ENCODE measurements at places on chromosomes 3 and 15.
A peak's percentile ranks its signal among the peaks of the same experiment; 100 is the strongest.

DNA sequence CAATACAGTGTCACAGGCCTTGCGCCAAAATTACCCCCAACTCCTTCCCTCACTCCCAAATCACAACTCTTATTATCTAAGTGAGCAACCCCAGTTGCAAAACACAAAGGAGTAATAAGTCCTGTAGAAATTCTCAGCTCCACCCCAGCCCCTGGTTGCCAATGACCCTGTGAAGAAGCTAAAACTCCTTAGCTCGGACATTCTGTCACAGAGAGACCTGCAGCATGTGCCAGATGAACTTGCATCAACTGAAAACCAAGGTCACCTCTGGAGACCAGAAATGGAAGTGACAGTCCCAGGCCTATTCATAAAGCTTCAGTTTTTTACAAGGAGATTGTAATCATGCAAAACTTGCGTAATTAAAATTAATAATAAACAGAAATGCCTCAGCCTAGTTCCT is 55.2 kb downstream of the RBPMS2 start:
- no peak for DNase-seq

GRCh38 chr15:100651253-100651652 is 48.9 kb downstream of the ASB7 start:
- DNase-seq = no peak

- DNase-seq = no peak
Measured at GRCh38 chr15:29936353-29937049, 114.2 kb upstream of the TJP1 start.

DNA sequence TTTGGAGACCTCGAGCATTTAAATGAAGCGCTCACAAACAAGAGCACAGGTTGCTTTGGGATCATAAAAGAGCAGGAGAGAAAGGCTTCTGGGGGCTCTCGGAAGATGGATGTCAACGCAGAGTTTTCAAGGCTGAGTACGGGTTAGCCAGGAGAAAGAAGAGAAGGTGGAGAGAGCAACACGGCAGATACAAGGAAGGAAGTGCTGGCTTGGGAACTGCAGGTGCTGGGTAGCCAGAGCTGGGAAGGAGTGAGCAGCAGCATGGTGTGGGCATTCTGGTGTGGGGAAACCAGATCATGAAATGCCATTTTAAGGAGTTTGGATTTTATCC is 580 bp upstream of the RUBCN start:
- DNase-seq = no peak

DNA sequence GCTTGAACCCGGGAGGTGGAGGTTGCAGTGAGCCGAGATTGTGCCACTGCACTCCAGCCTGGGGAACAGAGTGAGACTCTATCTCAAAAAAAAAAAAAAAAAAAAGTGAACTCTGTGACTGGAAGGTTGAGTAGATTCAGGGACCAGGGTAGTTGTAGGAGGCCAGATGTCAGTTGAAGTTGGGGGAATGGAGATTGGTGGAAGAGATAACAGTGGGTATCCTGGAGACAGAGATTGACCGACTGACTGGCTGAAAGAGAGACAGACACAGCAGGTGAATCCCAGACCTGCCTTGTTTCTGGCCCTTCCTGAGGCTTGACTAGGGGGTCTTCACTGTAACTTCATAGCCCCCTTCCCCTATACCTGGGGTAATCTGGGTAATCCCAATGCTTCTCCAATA is 22.1 kb upstream of the RNU6-1 start:
- DNase-seq = no peak

- no peak for DNase-seq
Measured at GRCh38 chr15:57015897-57016296, 97.5 kb downstream of the TCF12 start.

DNA sequence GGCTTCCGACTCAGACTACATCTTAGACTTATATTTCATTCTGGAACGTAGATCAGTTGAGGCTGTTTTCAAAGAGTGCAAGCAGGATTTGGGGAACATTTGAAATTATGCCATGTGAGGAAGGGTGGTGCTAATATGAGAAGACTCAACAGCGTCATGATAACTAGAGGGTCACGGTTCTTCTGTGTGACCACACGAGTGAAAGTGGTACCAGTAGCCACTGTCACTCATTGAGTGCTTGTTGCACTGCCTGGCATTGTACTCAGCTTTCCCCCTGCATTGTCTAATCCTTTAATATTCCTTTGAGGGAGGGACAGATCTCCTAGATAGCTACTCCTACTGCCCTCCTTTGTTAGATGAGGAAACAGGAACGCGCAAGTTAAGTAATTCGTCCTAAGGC is 81.3 kb upstream of the PLXNA1 start:
- no peak for DNase-seq

GRCh38 chr3:187746442-187747281 is 1.4 kb upstream of the BCL6 start:
- no peak for DNase-seq

- peak; percentile 23 for DNase-seq
Measured at GRCh38 chr3:102189956-102190723, 244.7 kb upstream of the ZPLD1 start.

DNA sequence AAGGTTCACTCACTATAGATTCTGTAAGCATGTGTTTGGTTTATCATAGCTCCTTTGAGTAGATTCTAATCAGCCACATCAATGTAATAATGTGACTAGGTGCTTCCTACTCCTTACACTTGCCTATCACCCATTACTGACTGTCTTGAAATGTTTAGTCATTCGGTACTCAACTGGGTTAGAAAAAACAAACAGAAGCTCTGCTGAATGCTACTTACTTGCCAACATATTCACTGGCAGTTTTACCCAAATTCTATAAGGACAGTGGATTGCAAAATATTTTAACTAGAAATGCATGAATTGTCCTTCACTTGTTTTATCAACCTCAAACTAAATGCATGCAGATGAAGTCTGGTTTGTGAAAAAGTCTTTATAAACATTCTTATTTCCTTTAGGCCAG is 352.1 kb upstream of the ALCAM start:
- DNase-seq = peak; percentile 28

GRCh38 chr3:144033863-144034262 is 62.2 kb downstream of the DIPK2A start:
- no peak for DNase-seq

- DNase-seq = no peak
Measured at GRCh38 chr3:190338717-190339116, 16.5 kb upstream of the CLDN1 start.

GRCh38 chr3:39435006-39435748 is 28.7 kb downstream of the RPSA start:
- no peak for DNase-seq

GRCh38 chr3:126478581-126479310 is 3.1 kb upstream of the ZXDC start:
- no peak for DNase-seq

GRCh38 chr3:13098192-13098988 is 25.2 kb upstream of the IQSEC1 start:
- DNase-seq = no peak

- no peak for DNase-seq
Measured at GRCh38 chr3:33093847-33094246, 3.1 kb downstream of the GLB1 start.

Data from AG04449 (cell line).